Lower lobe of right lung (tissue), 2 donors: ENCODE measurements at places on chromosomes 11 and 22. TPM values are rescaled to one million over a fixed set of nuclear protein-coding genes. Genes with fewer than 3 reads are reported as not detected.

The TRIM6 gene
- total RNA-seq = 3.7 TPM

The SYT13 gene
- not detected for total RNA-seq

DNA sequence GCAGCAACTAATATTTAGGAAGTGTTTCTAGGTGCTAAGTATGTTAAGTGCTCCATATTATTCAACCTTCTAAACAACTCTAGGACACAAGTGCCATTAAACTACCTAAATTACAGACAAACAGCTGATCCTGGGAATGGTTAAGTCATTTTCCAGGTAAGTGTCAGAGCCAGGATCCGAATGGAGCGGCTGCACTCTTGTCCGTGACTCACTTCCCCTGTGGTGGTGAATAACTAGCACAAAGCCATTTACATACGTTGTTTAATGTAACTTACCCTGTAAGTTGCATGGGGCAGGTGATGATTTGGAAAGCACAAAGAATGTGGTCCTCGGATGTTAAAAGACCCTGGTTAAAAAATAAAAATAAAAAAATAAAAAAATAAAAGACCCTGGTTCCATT is 8.8 kb upstream of the PRG2 start:
- no peak for DNase-seq
- H3K36me3 ChIP-seq = no peaks in the 10 kb centered on the region
- no peaks in the 10 kb centered on the region for H3K4me1 ChIP-seq

DNA sequence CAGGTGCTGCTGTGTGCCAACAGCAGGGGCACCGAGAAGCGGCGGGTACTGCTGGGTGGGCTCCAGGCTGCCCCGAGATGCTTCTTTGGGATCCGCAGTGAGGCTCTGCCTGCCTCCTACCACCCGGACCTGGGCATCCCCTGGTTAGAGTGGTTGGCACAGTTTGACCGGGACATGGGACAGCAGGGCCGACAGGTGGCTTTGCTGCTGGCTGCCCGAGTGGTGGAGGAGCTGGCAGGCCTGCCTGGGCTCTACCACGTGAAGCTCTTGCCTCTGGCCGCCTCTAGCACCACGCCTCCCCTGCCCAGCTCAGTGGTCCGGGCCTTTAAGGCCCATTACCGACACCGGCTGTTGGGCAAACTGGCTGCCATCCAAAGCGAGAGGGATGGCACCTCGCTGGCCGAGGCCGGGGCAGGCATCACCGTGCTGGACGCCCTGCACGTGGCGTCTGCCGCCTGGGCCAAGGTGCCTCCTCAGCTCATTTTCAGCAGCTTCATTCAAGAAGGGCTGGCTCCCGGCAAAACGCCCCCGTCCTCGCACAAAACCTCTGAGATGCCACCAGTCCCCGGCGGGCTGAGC is 1.9 kb downstream of the TIGD3 start:
- no peak overlapping the region for H3K4me3 ChIP-seq
- peaks cover 13% of the 10 kb centered on the region for H3K27me3 ChIP-seq
- H3K4me1 ChIP-seq = peaks cover 22% of the 10 kb centered on the region
- H3K27ac ChIP-seq = no peak overlapping the region

- no peak overlapping the region for H3K4me3 ChIP-seq
- no peak overlapping the region for H3K27ac ChIP-seq
- no peaks in the 10 kb centered on the region for H3K36me3 ChIP-seq
- DNase-seq = no peak
- H3K27me3 ChIP-seq = no peaks in the 10 kb centered on the region
Observed at GRCh38 chr11:94343495-94343894, 39.1 kb downstream of the IZUMO1R start.

DNA sequence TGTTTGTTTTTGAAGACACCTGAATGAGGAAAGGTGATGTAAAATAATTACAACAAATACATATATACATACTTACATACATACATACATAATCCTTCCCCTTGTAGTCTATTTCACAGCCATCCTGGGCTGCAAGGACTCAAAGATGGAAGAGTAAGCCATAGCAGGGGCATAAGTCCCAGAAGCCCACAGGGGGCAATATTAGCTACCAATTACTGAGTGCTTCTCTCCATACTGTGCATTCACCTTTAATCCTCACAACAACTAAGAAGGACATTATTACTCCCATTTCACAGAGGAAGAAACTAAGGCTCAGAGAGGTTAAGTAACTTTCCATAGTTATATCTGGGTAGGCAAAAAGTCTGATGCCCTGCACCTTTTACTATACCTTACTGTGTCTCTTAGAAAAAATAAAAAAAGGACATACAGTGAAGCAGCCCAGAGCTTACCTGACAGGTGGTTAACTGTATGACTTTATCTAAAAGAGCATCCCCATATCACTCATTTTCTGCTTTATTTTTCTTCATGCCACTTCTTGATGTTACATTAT is 2.7 kb downstream of the SERGEF start:
- peaks cover 7% of the 10 kb centered on the region for H3K4me1 ChIP-seq
- no peak for DNase-seq
- peaks cover 18% of the 10 kb centered on the region for H3K36me3 ChIP-seq
- no peak overlapping the region for H3K27ac ChIP-seq
- H3K27me3 ChIP-seq = no peaks in the 10 kb centered on the region
- H3K4me3 ChIP-seq = no peak overlapping the region
